GM12865 (cell line): ENCODE measurements at places on chromosomes 13 and 19.

DNA sequence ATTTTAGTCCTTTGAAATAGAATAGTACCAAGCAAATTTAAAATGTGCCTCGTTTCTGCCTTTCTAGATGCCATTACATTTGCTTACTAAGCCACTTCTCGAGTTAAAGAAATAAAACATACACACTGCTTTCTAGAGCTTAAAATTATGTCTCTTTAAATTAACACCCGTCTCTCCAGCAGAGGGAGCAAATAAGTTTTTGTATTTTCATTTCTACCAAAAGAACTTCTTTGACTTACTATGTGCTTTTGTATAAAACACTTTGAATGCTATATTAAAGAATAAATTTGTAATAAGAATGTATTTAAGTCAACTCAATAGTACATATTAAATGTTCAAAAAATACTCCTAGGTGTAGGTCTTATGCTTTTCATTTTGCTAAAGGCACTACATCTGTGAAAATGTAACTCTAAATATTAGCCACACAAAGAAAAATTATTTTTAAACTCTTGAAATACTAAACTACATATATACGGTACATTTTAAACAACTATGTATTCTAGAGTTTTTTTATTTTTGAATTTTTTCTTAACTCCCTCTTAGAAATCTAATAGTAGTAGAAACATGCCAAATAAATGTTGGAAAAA is 269.3 kb upstream of the MIR17HG start:
- DNase-seq, result no peak

DNA sequence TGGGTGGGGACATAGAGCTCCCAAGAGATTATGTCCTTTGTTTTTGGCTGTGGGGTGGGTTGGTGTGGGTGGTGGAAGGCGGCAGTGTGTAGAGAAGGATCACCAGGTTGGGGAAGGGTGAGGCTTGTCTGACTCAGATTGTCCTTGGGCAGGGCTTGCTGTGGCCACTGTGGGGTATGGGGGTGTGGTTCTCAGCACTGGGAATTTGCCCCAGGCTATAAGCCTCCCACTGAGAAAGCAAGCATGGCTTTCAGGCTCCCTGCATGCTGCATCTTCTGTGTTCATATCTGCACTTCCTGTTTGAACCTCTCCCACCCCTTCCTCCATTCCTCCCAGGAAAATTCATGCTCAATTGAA is 34.9 kb downstream of the DNAJC15 start:
- DNase-seq, result no peak

- no peak for DNase-seq
Observed at GRCh38 chr13:21569686-21570085, 34.3 kb downstream of the MICU2 start.

- no peak for DNase-seq
Observed at GRCh38 chr13:76127922-76128321, 491.8 kb downstream of the LMO7 start.

DNA sequence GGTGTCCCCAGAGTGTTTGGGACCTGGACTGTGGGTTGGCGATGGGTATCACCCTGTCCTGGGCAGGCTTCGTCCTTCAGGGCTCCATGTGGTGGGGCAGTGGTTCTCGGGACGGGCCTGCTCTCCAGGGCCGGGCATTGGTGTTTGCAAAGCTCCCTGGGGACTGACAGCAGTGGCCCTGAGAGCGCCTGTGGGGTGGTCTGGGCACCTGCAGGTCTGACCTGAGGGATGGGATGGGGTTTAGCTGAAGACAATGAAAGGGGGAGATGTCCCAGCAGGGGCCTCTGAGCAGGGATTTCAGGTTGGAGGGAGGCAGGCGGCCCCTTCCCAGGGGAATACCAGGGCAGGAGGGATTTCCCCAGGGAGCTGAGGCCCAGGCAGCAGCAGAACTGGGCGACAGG is 68.3 kb upstream of the MCF2L start:
- no peak for DNase-seq
